Lung microvascular endothelial cell (primary cell): ENCODE measurements at places on chromosomes 3 and 15.

- no peak for DNase-seq
These were observed 70.1 kb downstream of the KLF15 start for GRCh38 chr3:126287171-126287535.

GRCh38 chr15:56732135-56732885, 999 bp downstream of the ZNF280D start:
- DNase-seq, result peak; percentile 57

DNA sequence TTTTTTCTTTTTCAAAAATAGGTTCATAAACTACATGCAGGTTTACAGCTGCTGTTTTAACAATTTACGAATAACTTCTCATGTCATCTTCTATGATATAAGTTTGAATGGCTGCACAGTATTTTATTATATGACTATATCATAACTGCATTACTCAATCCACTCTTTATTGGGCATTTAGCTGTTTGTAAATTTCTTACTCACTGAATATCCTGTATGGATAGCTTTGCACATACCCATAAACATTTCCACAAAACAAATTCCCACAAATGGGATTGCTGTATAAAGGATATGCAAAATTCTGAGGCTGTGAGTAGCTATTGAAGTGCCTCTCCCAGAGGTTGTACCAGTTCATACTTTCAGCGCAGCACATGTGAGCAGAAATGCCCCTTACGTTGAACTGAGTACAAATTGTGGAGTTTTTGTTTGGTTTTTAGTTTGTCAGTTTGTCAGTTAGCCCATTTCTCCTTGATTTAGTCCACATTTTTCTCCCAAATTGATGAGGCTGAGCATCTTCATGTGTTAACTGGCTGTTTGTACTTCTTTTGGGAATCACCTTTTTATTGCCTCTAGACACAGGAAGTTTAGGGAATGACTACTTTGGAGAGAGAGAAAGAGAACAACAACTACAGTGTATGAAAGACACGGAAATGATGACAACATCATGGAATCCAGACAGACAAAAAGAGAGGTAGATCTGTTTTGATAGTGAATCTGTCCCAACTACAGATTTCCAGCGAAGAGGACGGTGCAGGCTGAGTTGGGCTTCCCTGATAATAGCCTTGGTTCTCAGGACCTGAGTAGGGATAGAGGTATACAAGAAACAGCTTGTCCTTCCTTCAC, 24.8 kb downstream of the TTC23 start:
- DNase-seq, result peak; percentile 56

GRCh38 chr15:73069109-73069508, 16.8 kb downstream of the NEO1 start:
- no peak for DNase-seq

GRCh38 chr3:40078590-40078989, 230.9 kb upstream of the EIF1B start:
- no peak for DNase-seq
